ENCODE measurements at places on chromosomes 12 and 14.

DNA sequence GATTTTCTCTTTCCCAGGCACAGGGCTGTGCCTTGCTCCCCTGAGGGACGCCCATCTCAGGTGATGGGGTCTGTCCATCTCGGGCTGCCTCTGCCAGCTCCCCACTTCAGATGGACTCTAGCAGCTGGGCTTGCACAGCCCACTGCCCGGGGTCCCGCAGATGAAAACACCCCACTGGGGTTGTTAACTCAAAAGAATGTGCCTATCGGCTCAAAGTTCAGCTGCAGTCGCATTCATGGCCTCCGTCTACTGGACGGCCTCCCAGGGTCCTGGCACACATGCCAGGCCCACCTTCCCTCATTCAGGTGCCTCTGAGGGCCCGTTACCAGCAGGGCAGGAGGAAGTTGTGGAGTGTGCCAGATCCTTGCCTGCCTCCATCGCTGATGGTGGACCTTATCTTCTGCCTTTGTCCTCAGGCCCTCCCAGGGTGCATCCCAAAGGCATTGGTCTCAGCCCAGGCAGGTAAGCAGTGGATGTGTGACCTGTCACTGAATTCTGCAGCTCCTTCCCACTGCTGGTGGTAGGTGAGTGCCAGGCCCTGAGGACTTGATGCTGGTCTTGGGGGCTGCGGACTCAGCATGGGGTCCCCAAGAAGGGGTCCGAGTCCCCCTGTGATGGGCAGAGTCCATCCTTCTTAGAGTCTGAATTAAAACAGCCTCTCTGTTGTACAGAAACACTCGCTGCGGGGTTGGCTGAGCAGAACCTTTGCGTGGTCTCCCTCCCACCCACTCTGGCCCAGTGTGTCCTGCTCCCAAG, 324.6 kb upstream of the DIO3 start:
- no peak for ATAC-seq

- no peak for ATAC-seq
These were observed 172.2 kb downstream of the SNAPC1 start for GRCh38 chr14:61934385-61934784.

GRCh38 chr14:88463318-88463717, 77.9 kb downstream of the SPATA7 start:
- peak; percentile 53 for ATAC-seq

DNA sequence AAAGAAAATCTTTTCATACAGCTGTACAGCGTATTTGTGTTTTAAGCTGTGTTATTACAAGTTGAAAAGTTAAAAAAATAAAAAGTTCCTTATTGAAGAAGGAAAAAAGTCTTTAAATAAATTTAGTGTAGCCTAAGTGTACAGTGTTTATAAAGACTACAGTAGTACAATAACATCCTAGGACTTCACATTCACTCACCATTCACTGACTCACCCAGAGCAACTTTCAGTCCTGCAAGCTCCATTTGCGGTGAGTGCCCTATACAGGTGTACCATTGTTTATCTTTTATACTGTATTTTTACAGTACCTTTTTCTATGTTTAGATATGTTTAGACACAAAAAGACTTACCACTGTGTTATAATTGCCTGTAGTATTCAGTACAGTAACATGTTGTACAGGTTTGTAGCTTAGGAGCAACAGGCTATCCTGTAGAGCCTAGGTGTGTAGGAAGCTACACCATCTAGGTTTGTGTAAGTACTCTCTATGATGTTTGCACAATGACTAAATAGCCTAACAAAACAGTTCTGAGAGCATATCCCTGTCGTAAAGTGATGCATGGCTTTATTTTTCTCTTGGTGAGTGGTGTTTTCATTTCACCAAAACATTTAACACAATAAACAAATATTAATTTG, 275.2 kb downstream of the DACT1 start:
- no peak for ATAC-seq

- no peak for ATAC-seq
These were observed 60.1 kb downstream of the SUSD6 start for GRCh38 chr14:69671365-69672030.

DNA sequence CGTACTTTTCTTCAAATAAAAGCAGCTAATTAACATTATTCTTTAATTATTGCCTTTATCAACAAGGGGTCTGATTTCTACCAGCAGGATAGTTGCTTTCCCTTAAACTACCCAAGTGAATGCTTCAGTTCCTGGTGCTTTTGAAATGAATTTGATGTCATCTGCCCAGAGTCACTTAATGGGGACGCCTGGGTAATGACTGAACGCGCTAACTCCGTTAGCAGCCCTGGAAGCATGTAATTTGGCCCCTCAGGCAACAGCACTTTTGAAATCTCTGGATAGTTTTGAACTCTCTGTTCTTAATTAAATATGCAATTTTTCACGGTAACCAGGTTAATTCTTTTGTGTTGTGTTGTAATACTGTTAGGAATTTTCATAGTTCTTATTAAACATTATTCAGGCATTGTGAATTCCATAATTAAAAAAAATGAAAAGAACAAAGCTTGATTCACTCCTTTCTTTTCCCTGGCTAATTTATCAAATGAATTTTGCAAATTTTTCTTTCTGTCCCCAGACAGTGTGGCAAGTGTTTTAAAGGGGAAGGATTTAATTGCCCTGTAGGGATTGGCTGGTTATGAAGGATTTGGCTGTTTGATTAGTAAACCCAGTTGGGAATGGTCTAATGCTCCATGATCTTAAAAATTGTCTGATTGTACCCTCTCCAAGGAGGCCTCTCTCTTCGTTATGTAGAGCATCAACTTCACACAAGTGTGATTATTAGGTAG, 137.5 kb upstream of the MYL2 start:
- ATAC-seq: no peak

- ATAC-seq: no peak
These were observed 202.2 kb downstream of the EXOC5 start for GRCh38 chr14:57066463-57066862.

DNA sequence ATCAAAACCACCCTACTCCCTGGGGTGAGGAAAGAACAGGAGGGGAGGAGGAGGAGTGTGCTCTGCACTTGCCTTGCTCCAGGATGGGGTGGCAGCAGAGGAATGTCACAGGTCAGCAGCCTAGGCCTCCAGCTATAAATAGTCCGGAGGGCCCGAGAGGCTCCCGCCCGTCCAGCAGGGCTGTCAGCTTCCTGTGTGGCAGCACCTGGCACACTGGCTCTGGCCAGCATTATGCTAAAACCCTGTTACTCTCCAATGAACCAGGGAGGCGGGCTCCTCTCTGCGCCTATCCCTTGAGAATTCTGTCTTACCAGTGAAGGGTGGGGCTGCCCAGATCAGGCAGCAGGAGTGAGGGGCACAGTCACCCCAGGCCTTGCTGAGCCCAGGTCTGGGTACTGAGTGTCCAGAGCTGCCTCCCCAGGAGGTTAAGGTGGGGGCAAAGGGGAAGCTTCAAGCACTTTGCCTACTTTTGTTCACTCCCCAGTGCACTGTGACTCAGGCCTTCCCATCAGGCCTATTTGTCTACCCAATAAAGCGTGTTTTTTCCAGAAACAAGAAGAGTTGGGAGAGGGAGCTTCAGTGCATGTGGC, 1.2 kb upstream of the COX14 start:
- no peak for ATAC-seq

DNA sequence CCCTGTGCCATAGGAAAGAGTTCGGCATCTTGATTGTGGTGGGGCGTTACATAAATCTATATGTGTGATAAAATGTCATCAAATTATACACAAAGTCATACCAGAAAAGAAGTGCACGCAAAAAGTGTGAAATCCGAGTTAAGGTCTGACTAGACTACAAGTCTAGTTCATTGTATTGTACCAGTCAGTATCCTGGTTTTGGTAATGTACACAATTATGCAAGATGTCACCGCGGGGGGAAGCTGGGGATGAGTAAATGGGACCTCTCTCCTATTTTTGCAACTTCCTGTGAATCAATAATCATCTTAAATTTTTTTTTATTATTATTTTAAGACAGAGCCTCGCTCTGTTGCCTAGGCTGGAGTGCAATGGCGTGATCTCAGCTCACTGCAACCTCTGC, 43.2 kb upstream of the BCL11B start:
- ATAC-seq: no peak

DNA sequence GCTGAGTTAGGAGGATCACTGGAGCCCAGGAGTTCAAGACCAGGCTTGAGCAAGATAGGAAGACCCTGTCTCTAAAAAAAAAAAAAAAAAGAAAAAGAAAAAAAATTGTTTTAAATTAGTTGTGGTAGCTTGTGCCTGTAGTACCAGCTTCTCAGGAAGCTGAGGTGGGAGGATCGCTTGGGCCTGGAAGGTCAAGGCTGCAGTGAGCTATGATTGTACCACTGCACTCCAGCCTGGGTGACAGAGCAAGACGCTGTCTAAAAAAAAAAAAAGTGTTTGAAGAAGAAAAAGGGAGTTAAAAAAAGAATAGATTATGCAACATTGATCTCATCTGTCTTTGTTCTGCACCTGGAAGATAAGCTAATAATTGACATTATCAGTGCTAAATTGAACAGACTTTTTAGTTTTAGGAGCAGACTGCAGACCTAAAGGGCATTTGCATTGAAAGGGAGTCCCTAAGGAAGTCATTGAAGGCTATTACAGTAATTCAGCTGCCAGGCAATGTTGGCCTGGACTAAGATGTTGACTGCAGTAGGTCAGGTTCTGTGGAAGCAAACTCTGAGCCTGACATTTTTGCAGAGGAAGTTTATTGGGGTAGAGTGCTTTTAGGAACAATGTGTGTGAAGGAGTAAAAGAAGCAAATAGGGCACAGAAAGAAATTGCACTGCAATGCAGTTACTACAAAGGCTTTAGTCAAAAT, 215.8 kb downstream of the PCNX1 start:
- ATAC-seq: no peak

DNA sequence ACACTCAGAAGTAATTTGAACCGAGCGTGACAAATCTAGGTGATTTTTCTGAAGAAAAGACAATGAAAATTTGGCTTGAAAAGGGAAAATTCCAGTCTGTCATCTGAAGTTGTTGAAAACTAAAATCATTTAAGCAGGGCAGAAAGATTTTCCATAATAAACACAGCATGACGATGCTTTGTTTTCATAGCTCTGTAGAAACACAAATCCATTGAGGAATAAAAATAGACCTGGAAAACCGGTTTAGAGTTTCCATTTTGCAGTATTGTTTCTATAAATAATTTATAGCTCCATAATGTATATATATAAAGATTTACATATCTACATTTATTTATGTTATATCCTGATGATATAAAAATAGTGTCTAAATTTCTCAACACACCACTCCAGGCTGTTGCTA, 1918.5 kb upstream of the FLRT2 start:
- ATAC-seq: no peak

Measured in SK-N-SH treated with all-trans-retinoic acid at 6 μM for 48 hours (cell line).